ENCODE measurements at places on chromosomes 7 and 10.
A peak's percentile ranks its signal among the peaks of the same experiment; 100 is the strongest.

DNA sequence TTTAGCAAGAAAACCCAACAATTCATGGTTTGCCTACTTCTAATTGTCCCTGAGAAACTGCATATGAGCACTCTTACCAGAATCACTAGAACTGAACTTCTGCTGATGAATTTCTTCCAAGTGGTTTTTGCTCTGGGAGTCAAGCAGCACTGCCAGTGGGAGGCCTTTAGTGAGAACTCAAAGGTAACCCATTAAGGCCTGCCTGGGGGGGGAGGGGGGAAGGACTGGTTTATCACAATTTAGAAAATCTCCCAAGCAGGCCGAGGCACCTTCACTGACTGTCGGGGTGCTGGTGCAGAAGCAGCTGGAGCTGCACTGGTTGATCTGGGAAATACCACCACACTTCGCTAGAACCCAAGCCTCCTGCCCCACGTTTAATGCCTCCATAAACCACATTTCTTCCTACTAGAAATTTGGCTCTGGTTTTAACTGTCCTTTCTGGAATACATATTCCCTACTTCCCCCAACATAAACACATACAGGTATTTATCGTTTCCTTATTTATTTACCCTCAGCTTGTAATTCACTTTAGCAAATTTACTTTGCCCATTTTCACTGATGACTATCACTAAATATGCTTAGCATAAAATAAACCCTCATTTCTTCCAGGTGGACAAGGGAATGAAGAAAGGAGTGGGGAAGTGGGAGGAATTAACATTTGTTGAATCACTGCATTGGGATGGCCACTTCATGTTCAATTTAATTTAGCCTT, 14.2 kb downstream of the ANK3 start:
- DNase-seq = no peak

GRCh38 chr10:89659143-89660131, 14.4 kb upstream of the PANK1 start:
- no peak for DNase-seq

DNA sequence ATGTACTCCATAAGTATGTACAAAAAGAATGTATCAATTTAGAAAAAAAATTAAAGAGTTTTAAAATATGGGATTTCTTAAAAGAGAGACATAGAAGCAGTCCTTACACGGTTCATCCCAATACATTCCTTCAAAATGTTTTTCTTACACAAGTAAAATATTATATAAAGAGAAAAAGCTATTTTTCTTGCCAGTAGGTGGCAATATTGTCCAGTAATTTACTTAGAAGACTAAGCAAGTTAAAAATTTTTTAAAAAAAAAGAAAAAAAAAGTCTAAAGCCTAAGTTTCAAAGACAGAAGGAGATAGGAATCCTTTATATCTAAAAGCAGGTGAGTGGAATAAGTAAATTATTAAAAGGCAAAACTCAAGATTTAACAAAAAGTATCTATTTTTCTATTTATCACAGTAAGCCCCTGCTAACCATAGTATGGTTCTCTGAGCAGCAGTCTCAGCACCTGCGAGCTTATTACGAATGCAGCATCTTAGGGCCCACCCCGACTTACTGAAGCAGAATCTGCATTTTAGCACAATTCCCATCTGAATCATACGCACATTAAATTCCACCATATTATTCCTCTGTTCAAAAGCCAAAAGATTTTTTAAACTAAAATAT, 240.6 kb downstream of the DGKI start:
- peak; percentile 82 for DNase-seq

- no peak for DNase-seq
Measured at GRCh38 chr10:101939008-101939648, 95.5 kb upstream of the KCNIP2 start.

DNA sequence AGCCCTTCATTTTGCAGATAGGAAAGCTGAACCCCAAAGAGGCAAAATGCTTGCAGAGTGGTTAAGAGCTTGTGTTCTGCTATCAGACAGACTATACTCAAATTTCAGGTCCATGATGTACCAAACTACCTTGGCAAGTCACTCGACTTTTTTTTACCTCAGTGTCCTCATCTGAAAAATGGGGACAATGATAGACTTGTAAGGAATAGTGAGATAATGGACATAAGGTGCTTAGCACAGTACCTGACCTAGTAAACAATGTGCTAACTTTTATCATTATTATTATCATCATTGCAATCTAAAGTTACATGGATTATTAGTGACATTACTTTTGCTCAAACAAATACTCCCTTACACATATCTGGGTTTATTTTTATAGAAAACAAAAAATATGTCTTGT, 79.4 kb upstream of the ARID5B start:
- no peak for DNase-seq

All from kidney (tissue), 22 donors.